NK-92 treated with Interleukin-12 subunit alpha and Interleukin-12 subunit beta, amount 100 ng/mL, for 24 hours (cell line): ENCODE measurements at places on chromosomes 7 and 10.

DNA sequence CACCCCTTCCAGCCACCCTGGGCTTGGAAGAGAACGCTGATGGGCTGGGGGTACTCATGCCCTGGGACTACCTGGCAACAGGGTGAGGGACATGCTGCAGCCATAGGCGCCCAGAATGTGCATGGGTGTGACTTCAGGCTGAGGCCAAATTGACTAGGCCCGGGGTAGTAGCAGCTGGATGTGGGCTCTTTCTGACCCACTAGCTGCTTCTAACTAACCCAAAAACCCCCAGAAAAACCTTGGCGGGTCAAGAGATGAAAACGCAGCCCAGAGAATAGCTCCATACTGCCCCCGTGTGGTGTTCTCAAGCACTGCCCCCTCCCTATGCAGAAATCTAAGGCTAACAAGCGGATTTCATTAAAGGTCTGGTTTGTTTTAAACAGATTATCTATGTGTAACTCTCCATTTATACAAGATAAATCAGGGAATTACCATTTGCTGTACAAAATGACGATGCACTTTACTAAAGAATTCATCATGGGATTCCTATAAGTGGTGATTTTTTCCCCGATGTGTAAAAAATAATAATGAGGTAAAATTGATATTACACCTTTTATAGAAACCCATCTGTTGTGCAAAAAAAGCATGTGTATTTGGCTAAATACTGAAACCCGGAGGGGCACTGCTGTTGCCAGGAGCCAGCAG is 4.2 kb downstream of the SMARCD3 start:
- no peak for DNase-seq

DNA sequence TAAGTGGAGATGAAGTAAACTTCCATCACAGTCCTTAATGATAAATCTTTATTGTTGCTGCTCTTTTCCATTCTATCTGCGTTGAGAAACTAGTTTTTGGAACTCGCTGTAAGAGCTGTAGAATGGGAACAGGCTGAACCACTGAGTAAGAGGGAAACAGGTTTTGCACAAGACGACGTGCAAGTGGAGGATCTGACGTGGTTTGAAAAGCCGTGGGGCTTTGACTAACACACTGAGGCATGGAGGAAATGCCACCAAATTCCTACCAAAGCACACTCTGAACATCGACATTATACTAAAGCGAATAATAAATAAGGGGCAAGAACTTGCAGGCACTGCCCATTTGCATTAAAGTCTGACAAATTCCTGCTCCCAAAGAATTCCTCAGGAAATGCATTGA is 160.6 kb downstream of the KLF6 start:
- no peak for DNase-seq

DNA sequence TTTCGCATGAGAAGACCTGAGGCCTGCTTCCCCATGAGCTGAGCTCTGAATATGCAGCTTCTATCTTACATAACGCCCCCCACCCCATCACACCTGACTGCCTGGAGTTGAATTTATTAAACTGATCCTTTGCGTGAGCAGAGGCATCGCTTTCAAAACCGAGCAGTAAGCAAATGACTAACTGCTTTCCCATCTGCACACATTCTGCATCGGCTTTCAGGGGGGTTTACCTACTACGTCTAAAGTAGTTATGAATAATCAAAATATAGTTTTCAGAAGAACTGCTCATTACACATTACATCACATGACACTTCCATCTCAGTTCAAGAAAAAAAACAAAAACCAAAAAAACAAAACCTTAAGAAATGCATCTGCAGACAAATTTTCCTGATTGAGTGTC is 54.7 kb upstream of the EGR2 start:
- no peak for DNase-seq

GRCh38 chr10:51171946-51172345 is 97.7 kb downstream of the PRKG1 start:
- DNase-seq: no peak

GRCh38 chr7:8259586-8260222 is 2.3 kb downstream of the ICA1 start:
- DNase-seq: no peak

- no peak for DNase-seq
Observed at GRCh38 chr10:96511044-96511945, 2.4 kb downstream of the TLL2 start.

GRCh38 chr10:75353183-75353582 is 48.4 kb downstream of the ZNF503 start:
- DNase-seq: no peak

DNA sequence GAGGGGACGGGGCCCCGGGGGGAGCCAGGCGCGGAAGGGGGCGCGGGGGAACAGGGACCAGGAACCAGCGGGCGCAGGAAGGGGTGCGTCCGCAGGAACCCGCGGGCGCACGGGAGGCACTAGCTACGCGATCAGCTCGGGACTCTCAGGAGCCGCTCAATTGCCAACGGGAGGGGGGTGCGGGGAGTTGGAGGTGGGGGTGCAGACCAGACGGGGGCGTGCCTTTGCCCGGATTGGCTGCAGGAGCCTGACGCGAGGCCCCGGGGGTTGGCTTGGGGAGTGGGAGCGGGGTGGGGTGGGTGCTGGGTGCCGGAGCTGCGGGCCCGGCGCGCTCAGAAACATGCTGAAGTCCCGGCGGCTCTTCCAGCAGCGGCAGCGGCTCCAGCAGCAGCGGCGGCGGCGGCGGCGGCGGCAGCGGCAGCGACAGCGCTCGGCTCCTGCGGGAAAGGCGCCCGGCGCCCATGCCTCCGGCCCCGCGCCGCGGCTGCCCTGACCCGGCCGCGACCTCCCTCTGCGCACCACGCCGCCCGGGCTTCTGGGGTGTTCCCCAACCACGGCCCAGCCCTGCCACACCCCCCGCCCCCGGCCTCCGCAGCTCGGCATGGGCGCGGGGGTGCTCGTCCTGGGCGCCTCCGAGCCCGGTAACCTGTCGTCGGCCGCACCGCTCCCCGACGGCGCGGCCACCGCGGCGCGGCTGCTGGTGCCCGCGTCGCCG is at the start of gene ADRB1:
ADRB1 (plus strand) TSS at position 335 of the 715 bp plus-strand sequence; CDS start at position 602, 267 bp downstream.
- peak; percentile 96 for DNase-seq

DNA sequence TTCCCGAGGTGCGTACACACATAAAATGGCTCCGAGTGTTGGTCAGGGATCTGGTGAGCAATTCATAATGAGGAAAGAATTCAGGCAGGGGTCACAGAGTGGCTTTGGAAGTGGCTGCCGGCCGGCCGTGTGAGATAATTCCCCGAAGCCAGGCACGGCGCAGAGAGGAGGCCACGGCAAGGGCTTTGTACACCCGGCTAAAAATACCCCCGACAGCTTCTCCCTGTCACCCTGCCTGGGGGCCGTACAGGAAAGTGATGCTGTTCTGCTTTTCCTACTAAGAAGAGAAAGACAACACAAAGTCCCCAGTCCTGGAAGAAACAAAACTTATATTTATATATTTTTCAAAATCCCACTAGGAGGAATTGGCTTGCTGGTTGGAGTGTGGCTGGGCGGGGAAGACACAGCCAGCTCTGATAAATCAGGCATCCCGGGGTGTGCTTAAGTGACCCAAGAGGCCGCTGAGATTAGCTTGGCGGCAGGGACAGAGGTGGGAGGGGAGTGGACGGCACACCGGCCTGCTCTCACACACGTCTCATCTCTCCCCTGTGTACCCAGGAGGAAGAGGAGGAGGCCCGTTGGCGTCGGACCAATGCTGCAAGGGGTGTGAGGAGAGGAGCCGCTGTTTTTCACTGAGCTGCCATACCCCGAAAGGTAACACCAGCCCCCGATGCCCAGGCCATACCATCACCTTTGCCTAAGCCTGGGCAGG is 70.5 kb downstream of the ZMIZ1 start:
- DNase-seq: no peak

DNA sequence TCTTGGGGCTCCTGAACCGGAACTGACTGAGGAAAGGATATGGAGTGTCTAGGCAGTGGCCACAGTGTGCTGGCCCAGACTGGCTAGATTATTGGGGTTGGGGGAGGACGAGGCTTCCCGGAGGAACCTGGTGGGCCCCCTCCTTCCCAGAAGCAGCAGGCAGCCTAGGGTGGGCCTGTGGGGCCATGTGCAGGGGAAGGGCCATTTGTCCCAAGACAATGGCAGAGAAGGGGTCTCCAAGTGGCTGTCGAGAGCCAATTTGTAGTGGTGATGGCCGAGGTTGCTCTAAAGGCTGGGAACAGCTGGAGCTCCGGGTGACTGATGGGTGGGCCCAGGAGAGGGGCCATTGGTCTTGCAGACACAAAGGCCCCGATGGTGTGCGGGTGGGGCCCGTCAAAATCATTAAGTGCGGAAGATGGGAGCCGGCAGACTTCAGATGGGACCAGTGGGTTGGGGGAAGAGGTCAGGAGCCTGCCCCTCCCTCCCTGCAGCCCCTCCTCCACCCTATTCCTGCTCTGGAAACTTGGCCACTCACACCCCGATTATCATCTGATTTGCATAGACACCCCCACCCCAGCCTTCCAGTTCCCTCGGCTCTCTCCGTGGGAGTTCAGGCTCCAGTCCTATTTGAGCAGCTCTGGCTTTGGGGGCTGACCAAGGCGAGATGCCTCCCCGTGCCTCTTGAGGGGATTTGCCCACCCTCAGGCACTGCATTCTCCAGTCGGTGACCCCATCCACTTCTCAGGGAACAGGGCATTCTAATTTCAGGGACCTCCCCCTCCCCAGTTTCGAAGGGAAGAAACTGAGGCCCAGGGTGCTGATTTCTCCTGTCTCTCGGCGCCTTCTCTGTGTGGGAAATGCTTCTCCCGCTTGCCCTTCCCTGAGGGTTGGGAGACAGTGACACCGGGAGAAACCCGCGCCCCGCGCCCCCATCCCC is 36.0 kb upstream of the PAX2 start:
- DNase-seq: no peak

GRCh38 chr10:112952282-112953173 is 2.5 kb downstream of the TCF7L2 start:
- no peak for DNase-seq
